ENCODE measurements at places on chromosomes 6 and 20.

- DNase-seq: no peak
Measured at GRCh38 chr20:58512808-58513552, 2.2 kb downstream of the APCDD1L start.

- DNase-seq: peak; percentile 45
Measured at GRCh38 chr6:133891149-133891926, 2.4 kb downstream of the TCF21 start.

GRCh38 chr6:52995913-52996645 is 995 bp upstream of the GSTA4 start:
- DNase-seq: peak; percentile 83

- no peak for DNase-seq
Measured at GRCh38 chr20:36352843-36353553, 46.9 kb downstream of the DLGAP4 start.

GRCh38 chr6:85864453-85865401 is 222.0 kb upstream of the SYNCRIP start:
- DNase-seq: peak; percentile 13

DNA sequence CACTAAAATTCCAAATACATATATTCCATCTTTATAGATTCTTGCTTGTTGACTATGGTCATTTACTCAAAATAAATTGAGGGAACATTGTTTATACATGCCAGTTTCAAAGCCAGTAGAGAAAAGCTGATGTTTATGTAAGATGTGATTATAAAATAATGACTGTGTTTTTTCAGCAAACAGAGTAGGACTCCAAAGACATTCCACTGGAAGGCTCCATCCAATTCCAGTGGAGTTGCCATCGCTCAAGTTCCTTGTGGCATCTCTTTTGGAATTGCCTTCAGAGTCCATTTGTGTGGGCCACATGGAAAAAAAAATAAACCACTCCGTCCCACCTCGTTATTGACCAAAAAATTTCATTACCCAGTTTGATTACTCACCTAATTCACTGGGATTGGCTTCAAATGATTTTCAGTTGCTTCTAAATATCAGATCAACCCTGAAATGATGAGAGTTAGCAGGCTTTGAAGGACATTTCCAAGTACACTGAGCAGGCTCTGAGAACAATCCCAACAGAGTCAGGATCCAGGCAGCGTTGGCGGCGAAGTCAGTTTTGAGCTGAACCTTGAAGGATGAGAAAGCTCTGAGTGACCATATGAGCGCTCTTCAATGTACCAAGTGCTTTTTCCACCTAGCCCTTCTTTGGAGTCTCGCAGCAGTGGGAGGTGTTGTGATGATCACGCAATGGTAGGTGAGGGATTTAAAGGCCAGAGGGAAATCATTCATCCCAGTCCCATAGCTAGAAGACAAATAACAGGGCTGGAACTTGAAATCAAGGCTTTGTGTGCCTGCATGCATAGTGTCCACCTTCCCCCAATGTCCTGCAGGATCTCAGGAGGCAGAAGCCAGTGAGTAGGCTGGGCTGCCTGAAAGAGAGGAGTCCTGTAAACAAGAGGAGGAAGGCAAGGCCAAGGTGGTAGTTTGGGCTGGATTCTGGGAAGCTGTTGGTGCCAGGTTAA is 281.7 kb downstream of the CDC5L start:
- DNase-seq: no peak

DNA sequence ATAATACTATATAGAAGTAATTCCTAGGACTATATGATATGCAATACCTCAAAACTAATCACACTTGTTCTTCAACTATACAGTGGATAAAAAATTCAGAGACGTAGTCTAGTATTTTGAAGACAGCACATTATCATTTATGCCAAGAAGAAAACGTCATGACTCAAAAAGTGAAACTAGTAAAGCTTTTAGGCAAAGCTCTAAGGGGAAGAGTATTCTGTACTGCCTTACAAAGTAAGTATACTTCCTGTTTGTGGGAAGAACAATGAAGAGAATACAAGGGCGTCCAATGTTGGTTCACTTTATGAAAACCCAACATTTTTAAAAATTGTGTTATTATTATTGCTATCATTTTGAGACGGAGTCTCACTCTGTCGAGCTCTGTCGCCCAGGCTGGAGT is 27.9 kb downstream of the LOC128125822 start:
- DNase-seq: no peak

- DNase-seq: no peak
Measured at GRCh38 chr6:112330879-112331265, 16.3 kb upstream of the RFPL4B start.

DNA sequence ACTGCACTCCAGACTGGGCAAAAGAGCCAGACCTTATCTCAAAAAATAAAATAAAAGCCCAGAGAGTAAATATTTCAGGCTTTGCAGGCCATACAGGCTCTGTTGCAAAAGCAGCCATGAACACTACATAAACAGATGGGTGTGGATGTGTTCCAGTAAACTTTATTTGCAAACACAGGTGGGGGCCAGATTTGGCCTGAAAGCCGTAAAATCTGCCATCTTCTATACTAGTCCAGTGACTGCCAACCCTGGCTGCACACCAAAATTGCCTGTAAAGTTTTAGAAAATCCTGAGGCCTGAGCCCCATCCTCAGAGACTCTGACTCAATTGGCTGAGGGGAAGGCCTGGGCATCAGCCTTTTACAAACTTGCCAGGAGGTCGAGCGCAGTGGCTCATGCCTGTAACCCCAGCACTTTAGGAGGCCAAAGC is 103.6 kb downstream of the ZMYND8 start:
- DNase-seq: peak; percentile 82

DNA sequence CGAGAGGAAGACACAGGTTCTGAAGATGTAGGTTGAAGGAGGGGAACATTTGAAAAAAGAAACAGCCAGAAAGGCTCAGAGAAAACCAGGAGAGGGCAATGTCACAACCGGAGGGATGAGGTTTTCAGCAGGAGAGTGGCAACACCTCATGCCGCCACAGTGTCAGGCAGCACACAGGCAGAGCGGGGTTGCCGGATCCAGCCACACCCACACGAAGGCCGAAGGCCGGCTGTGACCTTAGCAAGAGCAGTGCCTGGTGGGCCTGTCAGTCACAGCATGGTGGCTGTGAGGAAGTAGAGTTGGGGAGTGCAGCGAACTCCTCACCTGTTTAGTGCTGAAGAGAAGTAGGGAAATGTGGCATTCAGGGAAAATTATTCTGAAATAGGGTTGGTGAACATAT is 14.0 kb downstream of the HDDC2 start:
- DNase-seq: no peak

- DNase-seq: peak; percentile 34
Measured at GRCh38 chr6:85419046-85419759, 30.7 kb upstream of the NT5E start.

DNA sequence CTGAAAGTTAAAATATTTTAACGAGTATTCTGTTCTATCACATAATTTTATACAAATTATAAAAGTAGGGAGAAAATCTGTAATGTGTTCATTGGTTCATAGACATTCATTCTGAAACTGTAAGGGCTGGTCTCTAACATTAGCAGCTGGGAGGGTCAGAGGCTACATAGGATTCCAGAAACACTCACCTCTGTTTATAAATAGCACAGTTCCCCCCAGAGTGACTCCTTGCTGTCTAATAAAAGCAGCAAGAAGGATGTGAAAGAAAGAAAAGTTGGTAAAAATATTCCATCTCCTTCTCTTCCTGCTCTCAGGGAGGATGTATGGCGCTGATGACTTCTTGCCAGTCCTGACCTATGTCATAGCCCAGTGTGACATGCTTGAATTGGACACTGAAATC is 25.3 kb upstream of the NAA20 start:
- DNase-seq: no peak

DNA sequence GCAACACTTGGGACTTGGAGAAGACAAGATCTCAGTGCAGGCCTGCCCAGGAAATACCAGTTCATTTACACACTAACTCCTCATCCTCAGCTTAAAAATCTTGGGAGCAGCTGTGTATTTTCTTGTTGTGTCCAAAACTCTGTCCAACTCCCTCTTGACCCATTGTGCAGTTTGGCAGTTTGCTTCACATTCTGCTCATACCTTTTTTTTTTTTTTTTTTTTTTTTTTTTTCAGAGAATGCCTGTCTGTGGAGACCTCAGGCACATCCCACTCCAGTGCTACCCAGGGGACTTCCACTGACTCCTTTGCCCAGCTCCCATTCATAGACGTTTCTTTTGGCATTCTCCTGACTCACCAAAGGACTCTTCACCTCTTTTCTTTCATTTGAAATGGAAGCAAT is 265.8 kb upstream of the TCF21 start:
- peak; percentile 42 for DNase-seq

DNA sequence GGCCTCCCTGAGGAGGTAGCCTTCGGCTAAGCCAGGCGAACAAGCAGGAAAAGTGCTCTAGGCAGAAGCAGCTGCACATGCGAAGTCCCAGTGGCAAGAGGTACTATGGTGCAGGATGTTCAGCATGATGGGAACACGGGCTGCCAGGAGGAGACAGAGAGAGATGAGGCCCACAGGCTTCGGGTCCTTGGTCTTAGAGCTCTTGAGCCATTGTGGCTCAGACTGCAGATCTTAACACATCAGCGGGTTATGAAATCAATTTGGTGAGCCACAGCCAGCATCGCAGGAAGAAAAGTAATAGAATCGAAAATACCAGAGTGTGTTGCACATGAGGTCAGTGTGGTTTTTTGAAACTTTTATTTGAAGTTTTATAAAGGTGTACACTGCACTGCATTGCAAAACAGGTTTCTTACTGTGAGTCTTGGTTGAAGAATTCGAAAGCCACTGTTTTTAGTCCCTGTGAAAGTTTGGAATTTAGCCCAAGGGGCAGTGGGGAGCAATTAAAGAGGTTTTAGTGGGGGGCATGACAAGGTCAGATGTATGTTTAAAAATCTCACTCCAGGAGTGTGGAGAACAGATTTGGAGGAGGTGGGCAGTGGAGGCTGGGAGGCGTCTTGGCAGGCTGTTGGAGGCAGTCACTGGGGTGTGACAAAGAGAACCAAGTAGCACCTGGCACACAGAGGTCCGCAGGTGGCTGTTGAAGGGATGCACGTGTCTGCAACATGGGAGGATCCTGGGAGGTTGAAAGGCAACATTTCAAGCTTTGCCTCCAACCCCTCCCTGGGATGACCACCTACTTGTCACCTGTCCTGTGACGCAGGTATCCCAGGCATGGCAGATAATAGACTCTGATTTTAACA is 69.3 kb downstream of the EYA2 start:
- no peak for DNase-seq

GRCh38 chr6:169247991-169248390 is 5.7 kb downstream of the THBS2 start:
- no peak for DNase-seq

DNA sequence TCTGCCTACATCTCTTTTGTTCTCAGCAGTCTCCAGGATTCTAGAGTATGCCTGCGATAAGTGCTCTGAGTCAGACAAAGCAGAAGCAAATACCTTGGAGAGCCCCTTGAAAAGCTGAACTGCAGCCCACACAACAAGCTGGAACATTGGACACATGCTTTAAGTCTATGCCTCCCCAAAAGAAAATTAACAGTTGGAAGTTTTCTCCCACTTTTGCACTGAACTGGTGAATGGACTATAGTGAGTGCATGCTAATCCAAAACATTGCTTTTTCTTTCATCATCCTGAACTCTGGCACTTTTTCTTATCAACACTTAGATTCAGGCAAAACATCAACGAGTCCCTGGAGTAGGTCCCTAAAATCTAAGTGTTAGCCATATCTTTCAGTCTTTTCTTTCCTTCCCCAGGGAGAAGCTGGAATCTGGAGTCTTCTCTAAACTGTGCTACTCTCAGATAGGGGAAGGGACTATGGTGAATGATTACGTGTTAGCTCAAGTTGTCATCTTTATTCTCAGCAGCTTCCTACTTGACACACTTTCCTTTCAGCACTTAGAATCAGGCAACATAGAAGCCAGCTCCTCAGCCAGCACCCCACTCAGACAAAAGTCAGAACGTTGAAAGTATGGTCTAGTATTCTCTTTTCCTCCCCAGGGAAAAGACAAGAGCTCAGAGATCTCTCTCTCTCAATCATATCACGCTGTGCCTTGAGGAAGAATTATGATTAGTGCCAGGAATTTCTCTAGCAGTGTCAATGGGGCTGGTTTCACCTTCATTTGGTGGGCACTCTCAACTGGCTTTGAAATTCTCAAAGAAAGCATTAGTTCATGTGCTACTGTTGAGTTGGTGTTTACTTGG is 811.0 kb upstream of the GJE1 start:
- DNase-seq: peak; percentile 45

GRCh38 chr6:141415896-141416295 is 716.8 kb upstream of the GJE1 start:
- DNase-seq: no peak

- peak; percentile 10 for DNase-seq
Measured at GRCh38 chr20:55160996-55161395, 685.6 kb downstream of the DOK5 start.

DNA sequence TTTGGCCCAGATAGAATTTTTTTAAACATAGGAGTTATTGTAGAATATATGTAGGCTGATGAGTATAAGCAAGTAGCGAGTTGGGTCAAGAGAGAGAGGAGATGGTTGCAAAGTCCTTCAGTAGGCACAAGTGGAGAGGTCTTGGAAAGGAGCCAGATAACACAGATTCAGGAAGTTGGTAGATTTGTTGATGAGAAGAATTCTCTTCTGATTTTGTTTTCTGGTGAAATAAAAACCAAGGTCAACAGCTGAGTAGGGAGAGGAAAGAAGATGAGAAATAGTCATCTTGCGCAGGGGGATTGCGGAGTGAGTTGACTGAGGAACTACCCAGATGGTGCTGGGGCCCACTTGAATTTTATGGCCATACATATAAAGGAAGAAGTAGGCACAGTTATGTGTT is 17.4 kb upstream of the CD83 start:
- DNase-seq: no peak

DNA sequence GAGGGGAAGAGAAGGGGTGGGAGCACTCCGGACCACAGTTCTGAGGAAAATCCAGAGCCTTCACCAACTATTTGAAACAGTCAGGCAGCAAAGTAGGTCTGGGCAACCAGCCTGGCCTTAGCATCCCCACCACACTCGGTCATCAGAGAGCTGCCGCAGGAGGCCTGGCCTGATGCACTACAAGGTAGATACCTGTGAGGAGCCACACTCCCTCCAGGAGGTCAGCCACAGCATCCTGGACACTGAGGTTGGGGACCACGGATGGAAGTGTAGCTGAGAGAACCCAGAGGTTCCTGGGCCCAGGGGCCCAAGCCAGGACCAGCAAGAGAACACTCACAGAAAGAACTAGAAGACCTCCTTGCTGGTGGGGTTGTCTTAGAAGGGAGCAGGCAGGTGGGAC is 194.8 kb upstream of the PROKR2 start:
- no peak for DNase-seq

GRCh38 chr6:129646642-129647041 is 63.3 kb downstream of the ARHGAP18 start:
- DNase-seq: peak; percentile 66

- DNase-seq: no peak
Measured at GRCh38 chr20:38804682-38805501, 605 bp upstream of the PPP1R16B start.

DNA sequence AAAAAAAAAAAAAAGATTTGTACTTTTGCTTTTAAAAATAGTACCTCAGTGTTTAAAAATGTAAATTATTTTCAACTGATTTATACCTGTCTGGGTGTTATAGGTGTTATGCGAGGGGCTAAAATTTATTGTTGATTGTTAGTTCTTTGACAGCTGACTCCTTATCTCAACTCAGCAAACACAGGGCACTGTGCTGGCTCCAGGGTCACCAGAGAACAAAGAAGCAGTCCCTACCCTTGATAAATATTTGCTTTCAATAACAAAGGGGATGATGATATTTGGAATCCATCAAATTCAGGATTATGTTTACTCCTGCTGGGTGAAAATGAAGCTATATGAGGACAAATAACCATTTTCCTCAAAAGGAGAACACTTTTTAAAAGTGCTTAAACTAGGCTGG is 34.2 kb upstream of the KAT14 start:
- no peak for DNase-seq
